ENCODE measurements at places on chromosomes 11 and 22.

- DNase-seq: no peak
These were observed at the start of gene DLG2 for GRCh38 chr11:85627332-85627997. Gene DLG2 (minus strand): TSS chr11:85627344.

- DNase-seq: no peak
These were observed 43.1 kb upstream of the PPARA start for GRCh38 chr22:46107089-46107664.

- DNase-seq: no peak
These were observed 13.1 kb downstream of the C1QTNF6 start for GRCh38 chr22:37174964-37175363.

DNA sequence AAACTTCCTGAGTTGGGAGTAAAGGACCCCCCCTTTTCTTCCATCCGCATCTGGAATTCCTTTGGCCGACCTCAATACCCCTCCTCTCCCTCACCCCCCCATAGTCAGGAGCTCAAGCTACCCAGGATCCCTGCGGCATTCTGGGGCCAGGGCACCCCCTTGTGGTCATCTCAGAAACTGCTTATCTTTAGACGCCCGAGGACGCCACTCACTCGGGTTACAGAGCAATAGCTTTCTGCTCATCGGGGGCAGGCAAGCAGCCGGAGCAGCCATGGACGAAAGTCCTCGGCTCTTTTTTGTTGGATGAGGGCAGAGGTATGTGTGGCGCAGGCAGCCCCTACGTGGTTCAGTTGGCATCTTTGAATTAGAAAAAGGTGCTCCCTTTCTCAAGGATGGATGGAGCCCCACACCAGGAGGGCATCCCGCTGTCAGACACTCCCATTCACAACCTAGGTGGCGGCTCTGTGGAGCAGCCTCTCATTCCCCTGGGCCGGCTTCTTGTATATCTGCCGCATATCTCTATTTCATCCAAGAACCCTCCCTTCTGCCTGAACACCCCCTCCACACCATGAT lies 2.3 kb downstream of the C1QTNF5 start:
- no peak for DNase-seq

GRCh38 chr11:789943-790342 lies at the start of gene CEND1:
Gene CEND1 (minus strand): TSS chr11:790090. CDS start chr11:788576, 1,514 bp downstream.
- no peak for DNase-seq

DNA sequence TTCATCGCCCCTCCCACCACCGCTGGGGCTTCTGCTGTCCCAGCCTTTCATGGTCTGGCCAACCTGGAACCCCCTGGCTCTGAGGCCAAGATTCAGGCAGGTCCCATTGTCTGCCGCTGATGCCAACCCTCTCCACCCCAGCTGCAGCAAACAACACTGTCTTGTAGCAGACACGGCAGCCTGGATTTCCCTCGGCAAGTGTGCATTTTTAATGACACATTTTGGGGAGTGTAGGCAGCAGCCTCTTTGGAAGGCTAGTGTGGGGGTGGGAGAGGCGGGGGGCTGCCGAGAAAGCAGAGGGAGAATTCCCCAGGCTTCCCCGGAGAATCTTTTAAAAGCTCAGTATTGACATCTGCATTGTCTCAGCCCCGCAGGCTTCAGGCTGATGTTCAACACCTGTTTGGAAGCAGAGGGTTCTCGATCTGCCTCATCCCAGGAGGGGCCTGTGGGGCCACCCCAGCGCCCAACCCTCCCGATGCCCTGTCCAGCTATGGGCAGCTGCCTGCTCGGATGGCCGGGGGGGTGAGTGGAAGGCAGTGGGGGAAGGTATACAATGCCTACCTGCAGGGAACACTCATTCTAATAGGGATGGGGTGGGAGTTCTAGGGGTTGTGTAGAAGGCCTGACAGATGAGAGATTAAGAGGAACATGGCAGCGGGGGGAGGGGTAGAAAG lies 41.5 kb downstream of the NECTIN1 start:
- DNase-seq: no peak

DNA sequence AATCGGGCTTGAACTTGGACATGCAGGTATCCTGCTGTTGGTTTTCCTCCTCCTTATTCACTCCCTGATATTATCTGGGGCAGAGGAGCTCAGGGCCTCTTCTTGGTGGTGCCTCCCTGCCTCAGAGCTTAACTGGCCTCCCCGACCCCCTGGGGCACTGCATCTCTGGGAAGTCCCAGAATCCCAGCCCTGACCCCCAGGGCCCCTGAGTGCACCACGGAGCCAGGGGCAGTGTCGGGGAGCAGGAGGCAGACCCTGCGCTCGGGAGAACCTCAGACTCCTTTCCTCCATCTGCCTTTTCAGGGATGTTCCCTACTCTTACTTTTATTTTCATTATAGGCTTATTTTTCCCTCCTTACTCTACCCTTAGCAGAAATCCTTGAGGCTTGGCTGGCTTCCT lies 537.0 kb downstream of the BRD1 start:
- DNase-seq: no peak

GRCh38 chr22:29205594-29206371 lies at the start of gene EMID1:
Gene EMID1 (plus strand): TSS chr22:29205896. CDS start chr22:29206039, 143 bp downstream.
- DNase-seq: no peak

All from cortex of kidney (tissue), 1 donor.